ENCODE measurements at places on chromosomes 1 and 21.

DNA sequence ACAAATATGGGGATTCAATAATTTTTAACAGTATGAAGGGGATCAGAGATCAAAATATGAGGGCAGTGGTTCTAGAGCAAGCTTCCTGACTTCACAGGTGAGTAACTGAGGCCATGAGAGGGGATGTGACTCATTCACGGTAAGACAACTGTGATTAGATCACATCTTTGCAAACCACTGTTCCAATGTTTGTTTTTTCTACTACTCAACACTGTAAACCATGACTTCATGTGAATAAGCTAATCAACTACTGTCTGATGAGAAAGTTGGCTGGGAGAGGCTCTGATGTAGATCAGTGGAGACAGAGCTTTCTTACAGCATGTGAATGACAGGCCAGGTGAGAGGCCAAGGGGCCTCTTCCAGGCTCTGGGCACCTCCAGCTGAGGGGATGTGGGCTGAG is 84.7 kb downstream of the BRINP2 start:
- DNase-seq, result no peak

DNA sequence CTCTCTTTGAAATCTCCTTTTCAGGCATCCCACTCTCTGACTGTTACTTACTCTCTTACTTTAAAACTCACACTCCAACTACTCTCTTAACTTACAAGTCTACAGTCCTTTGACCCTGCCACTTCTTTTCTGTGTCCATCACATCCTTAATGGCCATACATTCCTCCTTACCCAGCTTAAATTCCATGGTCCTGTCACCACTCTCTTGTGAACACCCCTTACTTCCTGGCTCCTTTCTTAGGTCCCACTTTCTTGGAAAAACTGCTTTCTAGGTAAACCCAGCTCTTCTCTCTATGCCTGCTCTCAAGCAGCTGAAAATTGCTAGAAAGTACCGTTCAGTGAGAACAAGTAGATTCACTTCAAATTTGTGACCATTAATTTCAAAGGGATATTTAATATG is 109.1 kb downstream of the OLFML2B start:
- no peak for DNase-seq

DNA sequence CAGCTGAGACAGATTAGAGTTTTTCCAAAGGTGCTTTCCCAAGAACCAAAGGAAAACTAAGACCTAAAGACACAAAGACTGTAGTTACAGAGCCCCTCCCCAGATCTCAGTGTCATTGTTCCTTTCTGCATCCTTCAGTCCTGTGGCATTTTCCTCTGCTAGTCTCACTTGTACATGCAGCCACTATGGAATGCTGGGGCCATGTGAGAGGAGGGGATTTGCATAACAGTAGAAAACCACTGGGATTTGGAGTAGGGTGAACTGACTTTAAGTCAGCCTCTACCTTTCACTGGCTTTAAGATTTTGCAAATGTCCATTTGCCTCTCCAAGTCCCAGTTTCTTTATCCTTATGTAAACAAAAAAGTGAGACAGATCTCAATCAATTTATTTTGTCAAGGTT is 119.4 kb upstream of the F3 start:
- no peak for DNase-seq

DNA sequence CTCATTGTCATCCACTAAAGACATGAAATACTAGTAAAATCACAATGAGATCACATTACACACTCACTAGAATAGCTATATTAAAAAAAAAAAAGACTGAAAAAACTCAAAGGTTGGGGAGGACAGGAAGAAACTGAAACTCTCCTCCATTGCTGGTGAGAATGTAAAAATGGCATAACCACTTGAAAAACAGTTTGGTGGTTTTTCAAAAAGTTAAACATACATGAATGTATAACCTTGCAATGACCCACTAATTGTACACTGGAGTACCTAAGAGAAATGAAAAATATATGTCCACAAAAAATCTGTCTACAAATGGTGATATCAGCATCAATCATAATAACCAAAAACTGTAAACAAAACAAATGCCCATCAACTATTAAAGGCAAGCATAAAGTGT is 44.0 kb downstream of the NRIP1 start:
- DNase-seq, result no peak

DNA sequence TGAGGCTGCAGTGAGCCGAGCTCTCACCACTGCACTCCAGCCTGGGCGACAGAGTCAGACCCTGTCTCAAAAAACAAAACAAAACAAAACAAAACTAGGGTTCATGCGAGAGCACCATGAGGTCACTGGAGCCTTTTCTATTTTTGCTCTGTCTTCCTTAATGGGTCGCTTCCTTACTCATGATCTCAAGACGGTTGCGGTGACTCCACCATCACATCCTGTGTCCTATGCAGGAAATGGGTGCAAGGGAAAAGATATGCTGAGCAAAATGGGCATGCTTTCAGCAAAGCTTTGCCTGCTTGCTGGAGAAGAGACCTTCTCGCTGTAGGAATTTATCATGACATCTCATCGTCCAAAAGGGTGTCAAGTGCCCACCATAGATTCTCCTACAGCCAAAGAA is 36.4 kb downstream of the WNT9A start:
- no peak for DNase-seq

- DNase-seq, result no peak
These were observed 577.8 kb downstream of the KCNT2 start for GRCh38 chr1:196030455-196030854.

DNA sequence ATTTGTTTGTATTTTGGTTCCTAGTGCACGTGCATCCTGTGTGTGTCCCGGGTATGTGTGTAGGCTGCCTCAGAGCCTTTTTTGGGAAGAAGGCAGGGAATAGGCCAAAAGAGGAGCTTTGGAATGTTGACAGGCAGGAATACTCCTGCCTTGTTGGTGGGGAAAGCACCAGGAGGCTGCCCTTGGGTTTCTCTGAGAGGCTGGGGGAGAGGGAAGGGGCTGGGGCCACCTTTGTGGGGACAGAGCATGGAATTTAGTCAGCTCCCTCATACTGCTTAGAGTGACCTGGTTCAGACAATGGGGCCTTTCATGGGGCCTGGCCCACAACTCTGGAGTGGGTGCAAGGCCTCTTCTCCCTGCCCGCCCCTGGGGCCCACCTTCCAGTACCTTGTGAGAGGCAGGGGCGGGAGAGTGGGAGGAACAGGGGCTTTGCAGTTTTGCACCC is 31.3 kb downstream of the ACOT11 start:
- DNase-seq, result no peak

GRCh38 chr1:19676438-19676922 is 11.8 kb downstream of the HTR6 start:
- no peak for DNase-seq

- DNase-seq, result no peak
These were observed 24.4 kb upstream of the PGD start for GRCh38 chr1:10374442-10374860.

DNA sequence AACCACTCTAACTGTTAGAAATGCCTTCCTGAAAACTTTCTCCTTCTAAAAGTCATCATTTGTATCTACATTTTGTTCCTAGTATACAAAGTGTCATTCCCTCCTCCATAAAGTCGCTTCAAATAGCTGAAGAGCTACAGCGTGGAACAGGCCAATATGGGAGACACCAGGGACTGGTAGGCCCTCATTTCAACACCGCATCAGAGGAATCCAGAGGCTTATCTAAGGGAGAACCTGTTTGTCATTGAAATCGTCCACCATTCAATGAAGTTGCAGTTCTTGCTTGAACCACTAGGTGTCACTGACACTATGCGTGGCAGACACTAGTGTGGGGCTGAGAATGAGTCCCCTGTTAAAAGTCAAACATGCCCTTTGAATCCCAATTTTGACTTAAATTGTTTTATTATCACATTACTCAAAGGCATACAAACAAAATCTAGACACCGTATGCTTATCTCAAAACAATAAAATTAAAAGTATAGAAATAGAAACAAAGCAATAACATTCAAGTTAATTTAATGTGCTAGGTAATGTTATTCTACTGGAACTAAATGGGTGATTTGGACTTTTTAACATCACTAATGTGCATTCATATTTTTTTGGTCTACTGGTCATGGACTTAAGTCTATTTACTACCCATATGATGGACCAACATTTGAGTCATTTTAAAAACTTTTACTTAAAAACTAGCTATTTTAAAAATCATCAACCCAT is 182.3 kb downstream of the FCRL5 start:
- DNase-seq, result no peak

GRCh38 chr1:186715887-186716809 is 35.9 kb upstream of the PTGS2 start:
- no peak for DNase-seq

DNA sequence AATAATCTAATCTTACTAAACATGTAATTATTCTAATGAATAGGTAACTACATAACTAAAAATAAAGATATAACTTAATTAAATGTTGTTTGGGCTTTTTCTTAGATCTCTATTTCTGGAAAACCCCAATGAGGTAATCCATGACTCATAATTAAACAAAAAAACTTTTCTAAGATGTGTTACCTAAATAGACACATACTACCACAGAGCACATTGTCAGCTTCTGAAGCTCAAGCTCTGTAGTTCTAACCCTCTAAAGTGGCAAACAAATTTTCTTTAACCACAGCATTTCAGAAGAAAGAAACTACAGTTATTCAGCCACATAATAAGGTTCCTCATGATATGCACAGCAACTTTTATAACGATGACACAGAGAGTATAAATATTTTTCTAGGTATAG is 4.2 kb downstream of the OR6K3 start:
- no peak for DNase-seq

DNA sequence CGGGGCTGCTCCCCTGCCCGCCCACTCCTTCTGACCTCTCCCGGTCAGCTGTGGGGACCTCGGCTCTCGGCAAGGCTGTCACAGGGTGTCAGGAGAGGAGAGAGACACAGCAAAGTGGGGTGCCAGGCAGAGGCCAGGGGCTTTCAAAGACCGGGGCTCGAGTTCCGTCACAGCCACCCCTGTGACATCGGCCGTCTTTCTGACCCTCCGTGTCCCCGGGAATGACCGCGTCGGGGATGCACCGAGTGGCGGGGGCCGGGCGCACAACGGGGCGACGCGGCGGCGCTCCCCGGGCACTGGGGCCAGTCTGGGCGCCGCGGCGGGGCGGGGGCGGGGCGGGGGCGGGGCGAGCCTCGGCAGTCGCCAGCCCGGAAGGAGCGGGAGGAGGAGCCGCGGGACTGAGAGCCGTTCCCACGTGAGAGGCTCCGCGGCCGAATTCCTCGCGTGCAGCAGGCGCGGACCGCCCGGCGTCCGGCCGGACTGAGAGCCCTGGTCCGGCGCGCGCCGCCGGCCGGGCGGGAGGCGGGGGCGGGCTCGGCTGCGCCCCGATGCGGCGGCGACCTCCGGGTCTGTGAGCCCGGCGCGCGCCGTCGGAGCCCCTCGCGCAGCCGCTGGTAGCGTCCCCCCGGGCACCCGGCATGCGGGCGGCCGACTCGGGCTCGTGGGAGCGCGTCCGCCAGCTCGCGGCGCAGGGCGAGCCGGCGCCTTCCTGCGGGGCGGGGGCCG is 229.7 kb upstream of the TMEM51 start:
- DNase-seq, result no peak

GRCh38 chr1:223041481-223041880 is 101.6 kb downstream of the TLR5 start:
- no peak for DNase-seq

DNA sequence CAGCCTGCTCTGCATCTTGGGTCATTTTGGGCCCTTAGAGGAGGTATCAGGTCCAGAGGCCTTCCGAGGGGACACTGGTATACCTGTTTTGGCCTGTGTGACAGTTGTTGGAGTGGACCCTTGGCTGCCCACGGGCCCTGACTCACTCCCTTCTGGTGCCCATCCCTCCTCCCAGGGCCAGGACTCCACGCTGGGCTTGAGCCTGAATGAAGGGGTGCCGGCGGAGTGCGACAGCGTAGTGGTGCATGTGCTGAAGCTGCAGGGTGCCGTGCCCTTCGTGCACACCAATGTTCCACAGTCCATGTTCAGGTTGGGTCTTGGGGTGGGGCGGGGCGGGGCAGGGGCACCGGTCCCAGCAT is 11.1 kb downstream of the FAAH start:
- DNase-seq, result no peak

- DNase-seq, result no peak
These were observed 63.2 kb downstream of the CASQ2 start for GRCh38 chr1:115705085-115705951.

DNA sequence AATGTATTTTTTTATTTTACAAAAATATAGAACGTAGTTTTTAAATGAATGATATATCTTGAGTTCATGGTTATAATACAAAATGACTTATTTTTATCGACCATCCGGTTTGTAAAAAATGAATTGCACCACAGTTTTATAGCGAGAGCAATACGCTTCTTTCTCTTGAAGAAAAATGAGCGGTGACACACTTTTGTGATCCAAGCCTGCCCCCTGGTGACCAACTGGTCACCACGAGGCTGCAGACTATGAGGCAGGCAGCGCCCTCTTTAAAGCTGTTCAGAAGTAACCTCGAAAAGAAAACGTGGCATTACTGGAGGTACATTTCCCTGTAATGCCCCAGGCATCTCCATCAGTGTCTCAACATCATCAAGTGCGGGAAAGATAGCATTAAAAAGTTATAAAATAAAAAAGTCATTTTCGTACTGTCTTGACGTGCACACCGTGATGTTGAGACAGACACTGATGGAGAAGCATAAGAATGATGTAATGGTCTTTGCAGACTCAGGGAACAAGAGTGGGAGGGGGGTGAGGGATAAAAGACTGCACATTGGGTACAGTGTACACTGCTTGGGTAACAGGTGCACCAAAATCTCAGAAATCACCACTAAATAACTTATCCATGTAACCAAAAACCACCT is 734.2 kb upstream of the ADAMTS5 start:
- no peak for DNase-seq

GRCh38 chr1:20640183-20640597 is 6.9 kb downstream of the PINK1 start:
- DNase-seq, result peak; percentile 45

DNA sequence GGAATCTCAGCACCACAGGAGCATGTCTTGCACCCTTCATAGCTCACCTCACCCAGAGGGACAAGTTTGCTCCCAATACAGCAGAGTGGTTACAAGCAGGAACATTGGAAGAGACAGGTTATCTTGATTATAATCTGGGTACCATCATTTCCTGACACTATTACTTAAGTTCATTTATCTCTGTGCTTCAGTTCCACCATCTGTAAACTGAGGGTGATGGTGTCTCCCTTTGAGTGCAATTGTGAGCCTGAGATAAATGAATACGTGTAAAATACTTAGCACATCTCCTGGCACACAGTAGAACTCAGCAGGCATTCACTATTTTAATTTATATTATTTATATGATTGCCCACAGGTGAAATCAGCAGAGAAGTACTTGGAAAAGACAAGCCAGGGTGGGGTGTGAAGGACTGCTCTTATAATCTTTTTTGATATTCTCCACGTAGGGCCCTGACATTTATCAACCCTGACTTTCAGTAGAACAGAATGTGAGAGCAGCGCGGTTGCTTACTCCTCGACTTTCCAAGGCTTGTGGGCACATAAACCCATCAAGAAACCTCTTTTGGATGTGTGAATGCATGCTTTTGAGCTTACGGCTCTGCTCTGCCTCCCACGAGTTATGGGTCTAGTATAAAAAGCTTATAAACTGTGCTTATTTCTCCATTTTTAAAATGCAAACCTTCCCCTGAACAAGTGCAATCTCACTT is 34.9 kb downstream of the DUSP10 start:
- DNase-seq, result no peak

Data from activated CD8-positive, alpha-beta memory T cell treated with anti-CD3 and anti-CD28 coated beads for 48 hours (primary cell).